ENCODE measurements at places on chromosomes 13 and 19.
A peak's percentile ranks its signal among the peaks of the same experiment; 100 is the strongest.

GRCh38 chr19:9917321-9917720 is 19.0 kb downstream of the OLFM2 start:
- DNase-seq = peak; percentile 65

GRCh38 chr19:49683814-49684250 is 5.6 kb upstream of the ADM5 start:
- no peak for DNase-seq

- DNase-seq = no peak
Measured at GRCh38 chr19:11704626-11705025, 34.1 kb downstream of the ZNF823 start.

DNA sequence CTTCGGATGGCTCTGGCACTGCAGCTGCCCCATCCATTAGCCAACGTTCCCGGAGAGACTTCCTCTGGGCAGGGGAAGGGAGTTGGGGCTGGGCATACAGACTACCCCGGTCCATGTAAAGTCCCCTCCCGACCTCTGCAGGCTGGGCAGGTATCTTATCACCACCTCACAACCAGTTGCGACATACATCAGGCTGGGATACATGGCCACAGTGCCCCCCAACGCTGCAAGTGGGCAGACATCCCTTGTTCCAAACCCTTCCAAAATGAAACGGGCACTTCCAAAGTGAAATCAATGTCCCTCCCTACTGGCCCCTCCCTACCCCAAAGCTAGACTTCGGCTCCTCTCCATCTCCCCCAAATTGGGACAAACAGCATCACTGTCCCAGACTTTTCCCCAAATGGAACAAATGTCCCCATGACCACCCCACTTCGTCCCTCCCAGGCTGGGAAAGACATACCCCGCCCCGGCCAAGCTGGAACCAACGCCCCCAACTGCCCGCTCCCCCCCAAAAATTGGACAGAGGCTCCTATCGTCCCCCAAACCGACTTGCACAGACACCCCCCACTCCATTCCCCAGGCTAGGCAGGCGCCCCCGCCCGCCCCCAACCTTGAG is 5.0 kb downstream of the PALM3 start:
- no peak for DNase-seq

- DNase-seq = no peak
Measured at GRCh38 chr19:40139533-40140287, 49.0 kb upstream of the ZNF780A start.

- no peak for DNase-seq
Measured at GRCh38 chr13:69970520-69970919, 137.1 kb upstream of the ATXN8OS start.

- DNase-seq = no peak
Measured at GRCh38 chr19:1959928-1960589, 19.1 kb downstream of the CSNK1G2 start.
